ENCODE measurements at places on chromosomes 2 and 18.
A peak's percentile ranks its signal among the peaks of the same experiment; 100 is the strongest.

DNA sequence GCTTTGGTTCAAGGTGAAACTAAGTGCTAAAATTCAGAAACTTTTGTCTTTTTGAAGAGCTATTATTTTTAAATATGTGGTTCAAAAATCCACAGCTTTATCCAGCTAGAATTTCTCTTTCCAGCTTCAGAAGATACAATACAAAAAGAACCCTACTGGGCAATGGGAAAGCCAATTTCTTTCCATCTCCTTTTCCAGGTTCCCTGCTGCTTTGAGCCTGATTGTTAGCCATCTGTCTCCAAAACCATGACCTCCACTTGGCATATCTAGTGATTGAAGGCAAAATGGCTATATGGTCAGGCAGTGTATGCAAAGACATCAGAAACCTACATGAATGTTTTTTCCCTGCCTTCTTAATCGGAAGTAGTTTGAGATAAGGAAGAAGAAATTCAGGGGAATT is 134.1 kb downstream of the KCNH7 start:
- DNase-seq: no peak

- DNase-seq: no peak
Observed at GRCh38 chr2:7358865-7359447, 441.7 kb downstream of the RNF144A start.

DNA sequence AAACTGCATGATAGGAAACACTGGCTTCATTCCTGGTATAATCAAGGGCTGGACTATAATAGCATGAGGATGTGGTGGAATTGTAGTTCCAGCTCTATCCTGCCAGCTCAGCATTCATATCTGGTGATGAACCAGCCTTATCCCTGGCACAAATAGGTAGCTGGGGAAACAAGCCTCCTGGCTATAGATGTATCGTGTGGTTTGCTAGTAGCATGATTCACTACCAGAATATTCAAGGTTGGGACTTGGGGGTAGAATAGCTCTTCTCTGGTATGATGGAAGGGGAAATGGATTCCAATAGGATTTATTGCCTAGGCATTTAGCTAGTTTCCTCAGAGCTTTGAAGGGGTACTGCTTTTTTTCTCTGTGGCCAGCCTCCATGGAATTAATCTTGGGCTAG is 532.8 kb downstream of the FBXO15 start:
- DNase-seq: no peak

DNA sequence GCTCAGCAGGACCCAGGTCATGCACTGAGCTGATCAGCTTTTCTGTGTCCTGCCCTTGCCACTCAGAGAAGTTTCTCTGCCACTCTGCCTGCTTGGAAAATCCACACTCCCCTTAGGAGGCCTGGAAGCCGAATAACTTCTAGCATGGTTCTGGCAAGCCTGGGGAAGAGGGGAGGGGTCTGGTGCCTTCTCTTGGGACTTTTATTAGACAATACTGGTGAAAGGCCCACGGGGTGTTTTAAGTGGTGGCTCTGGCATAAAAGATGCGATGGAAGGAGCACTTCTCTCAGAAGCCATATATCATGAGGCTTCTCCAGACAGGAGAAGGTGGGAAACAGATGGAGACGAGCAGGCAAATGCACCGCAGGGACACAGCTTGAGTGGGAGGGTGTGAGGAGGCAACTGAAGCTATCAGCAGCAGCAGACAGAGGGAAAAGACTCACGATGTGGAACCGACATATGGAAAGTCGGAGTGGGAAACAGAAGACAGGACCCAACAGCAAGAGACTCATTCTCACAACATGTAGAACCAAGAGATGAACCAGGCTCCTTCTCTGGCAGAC is 141.8 kb upstream of the CTNNA2 start:
- DNase-seq: no peak

DNA sequence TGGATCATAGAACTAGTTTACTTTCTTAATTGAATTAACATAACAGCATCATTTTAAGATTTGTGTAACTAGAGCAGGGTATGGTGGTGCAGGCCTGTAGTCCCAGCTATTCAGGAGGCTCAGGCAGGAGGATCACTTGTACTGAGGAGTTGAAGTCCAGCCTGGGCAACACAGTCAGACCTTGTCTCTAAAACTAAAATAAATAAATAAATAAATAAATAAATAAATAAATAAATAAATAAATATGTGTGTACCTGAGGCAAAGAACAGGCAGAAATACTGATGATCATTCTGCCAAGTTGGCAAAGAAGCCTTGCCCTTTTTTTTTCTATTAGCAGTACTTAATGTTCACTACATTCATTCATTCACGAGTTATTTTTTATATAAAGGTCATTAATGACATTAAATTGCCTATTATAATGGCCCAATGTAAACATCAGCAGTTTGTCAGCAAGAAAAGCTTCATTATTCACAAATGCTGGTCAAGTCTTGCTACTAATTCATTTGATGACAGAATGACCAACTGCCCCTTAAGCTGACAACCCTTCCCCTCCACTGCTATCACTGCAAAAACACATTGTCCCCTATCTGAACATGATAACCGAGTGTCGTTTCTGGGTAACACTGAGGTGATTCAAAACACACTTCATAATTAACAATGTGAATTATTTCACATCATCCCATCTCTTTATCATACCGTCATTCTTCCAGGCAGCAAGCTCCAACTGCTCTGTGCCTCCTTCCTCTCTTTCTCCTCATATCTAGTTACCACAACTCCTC is 39.0 kb downstream of the ARL5A start:
- DNase-seq: no peak

DNA sequence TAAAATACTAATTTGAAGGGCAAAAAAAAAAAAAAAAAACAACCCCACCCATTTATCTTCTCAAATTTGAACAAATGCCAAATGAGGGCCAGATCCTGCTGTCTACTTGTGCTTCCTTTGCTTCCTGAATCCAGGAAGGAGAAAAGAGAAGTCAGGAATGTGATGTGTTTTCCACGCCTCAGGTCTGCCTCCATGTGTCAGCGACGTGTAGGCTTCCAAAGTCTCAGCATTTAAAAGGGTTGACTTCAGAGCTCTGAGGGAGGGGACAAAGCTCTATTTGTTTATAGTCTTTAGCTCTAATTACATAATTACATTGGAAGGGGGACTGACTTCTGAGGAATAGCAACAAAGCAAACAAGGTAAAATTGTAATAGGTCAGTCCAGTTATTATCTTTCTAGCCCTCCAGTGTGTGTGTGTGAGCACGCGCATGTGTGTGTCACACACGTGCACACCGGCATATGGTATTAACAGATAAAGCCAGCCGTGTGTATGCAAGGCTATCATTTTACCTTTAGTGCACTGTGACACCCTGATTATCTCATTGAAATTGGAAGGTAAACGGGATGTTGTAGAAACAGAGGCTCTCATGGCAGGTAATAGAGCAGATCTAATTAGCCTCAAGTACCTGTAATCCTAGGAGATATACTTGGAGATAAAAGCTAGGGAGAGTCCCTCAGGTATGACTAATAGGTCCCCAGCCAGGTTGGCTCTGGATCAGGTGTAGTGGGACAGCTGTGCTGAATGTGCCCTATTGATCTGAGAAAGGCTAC is 911.4 kb upstream of the ZEB2 start:
- DNase-seq: peak; percentile 0

DNA sequence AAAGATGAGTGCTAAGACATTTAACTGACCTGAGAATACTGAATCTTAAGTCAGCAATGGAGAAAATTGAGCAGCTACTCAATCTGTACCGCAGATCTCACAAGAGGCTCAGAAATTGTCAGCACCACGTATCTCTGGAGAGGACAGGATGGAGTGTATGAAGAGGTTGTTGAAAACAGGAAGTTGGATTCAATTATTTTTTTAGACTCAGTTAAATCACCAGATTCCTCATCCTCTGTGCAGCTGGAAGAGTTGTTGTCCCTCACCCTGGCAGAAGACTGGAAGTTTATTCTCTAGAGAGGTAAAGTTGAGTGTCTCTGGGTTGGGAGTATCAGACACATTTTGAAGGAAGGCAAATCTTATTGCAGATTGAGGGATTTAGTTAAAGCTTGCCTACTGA is 114.9 kb upstream of the NT5C1B start:
- no peak for DNase-seq

GRCh38 chr2:171956135-171956825 is 34.0 kb downstream of the HAT1 start:
- DNase-seq: no peak

- no peak for DNase-seq
Observed at GRCh38 chr2:241268716-241269445, 46.6 kb downstream of the HDLBP start.

DNA sequence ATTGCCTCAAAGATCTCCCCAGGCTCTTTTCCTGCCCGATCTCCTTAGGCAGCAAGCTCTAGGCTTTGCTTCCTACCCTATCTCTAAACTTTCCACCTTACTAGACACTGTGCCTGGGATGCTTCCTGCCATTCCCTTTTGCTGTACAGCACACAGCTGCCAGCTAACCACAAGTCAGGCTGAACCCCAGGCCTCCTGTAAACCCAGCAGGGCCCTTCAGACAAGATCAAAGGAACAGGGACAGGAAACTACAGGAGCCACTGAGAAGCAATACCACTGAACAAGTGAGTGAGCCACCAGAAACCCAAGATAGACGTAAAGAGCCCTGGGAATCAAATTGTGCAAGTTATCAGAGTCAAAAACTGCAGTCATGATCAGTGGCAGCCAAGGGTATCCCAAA is 180.7 kb downstream of the SUCLG1 start:
- no peak for DNase-seq

- peak; percentile 75 for DNase-seq
Observed at GRCh38 chr2:85601771-85602475, 575 bp downstream of the TMEM150A start.

All from midbrain (tissue), 1 donor.